Cardiac muscle cell (in vitro differentiated cells and primary cell): ENCODE measurements at places on chromosomes 7 and 10. TPM values are rescaled to one million over a fixed set of nuclear protein-coding genes. Genes with fewer than 3 reads are reported as not detected.

Gene PTPN20
- 0.42 and 0.46 TPM in 2 replicates for total RNA-seq

Gene TMEM229A
- 0.12 and 0.18 TPM in 2 replicates for total RNA-seq

Gene WNT8B
- 0.07 TPM in 1 of 2 replicates, not detected in the other for total RNA-seq

Gene HIBADH
- 62.5 and 70.5 TPM in 2 replicates for total RNA-seq

Gene NKX1-2
- 0.33 TPM in 1 of 2 replicates, not detected in the other for total RNA-seq

Gene NPSR1
- total RNA-seq, result not detected in 2 replicates
